ENCODE measurements at places on chromosomes 2 and 18.

- DNase-seq = no peak
Observed at GRCh38 chr2:78023356-78023755, 501.2 kb upstream of the LRRTM4 start.

- DNase-seq = peak; percentile 33
Observed at GRCh38 chr2:168997794-168998193, 33.3 kb downstream of the ABCB11 start.

GRCh38 chr2:8139668-8140200 is 542.1 kb upstream of the ID2 start:
- DNase-seq = no peak

- no peak for DNase-seq
Observed at GRCh38 chr2:172456002-172456401, 28.6 kb downstream of the ITGA6 start.

GRCh38 chr2:45814488-45814887 is 163.0 kb downstream of the PRKCE start:
- DNase-seq = peak; percentile 80

GRCh38 chr2:193011870-193012269 is 817.1 kb upstream of the TMEFF2 start:
- DNase-seq = no peak

DNA sequence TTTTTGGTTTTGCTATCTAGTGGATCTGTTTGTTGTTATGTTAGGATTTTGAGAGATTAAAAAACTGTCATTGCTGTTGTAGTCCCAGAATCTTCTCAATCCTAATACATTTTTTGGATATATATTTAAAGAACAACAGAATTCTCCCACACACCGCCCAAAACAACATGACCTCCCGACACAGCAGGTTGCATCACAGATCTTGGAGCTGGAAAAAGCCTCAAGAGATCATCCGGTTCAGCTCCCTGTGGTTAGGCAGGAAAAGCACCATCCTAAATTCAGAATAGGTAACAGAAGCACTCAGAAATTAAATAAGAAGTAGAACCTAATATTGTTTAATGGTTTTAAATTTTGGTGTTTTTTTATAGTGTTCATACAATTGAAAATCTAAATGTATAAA is 251.4 kb upstream of the STON1 start:
- peak; percentile 26 for DNase-seq

DNA sequence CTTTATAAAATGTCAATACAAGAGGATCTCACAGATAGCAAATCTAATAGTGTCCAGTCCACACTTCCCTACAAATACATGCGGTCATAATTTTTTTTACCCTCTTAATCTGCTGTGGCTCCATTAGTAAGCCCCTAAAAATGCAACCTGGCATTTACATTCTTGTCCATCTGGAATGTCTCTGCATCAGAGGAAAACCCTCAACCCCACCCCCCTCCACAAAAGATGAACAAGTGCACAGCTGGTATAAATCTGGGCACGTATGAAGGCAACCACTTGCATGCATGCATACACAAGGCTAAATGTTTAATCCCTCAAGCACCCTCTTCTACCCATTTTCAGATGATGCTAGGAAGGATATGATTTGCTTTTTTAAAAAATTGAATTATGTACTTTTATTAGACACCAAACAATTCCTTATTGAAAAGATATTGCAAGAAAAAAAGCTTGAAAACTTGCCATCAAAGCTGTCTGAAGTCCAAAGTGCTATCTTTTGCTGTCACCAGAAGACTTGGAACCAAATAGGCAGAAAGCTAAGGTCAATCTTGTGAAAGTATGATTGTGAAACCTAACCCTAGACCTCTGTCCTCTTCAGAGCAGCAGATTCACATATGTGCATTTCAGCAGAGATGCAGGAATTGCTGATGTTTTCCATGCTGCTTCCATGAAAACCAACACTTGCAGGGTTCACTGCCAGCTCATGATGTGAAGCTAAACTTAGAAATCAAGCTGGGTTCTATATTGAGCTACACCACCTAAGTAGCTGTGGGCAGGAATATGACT is 39.0 kb downstream of the IRS1 start:
- DNase-seq = peak; percentile 83

DNA sequence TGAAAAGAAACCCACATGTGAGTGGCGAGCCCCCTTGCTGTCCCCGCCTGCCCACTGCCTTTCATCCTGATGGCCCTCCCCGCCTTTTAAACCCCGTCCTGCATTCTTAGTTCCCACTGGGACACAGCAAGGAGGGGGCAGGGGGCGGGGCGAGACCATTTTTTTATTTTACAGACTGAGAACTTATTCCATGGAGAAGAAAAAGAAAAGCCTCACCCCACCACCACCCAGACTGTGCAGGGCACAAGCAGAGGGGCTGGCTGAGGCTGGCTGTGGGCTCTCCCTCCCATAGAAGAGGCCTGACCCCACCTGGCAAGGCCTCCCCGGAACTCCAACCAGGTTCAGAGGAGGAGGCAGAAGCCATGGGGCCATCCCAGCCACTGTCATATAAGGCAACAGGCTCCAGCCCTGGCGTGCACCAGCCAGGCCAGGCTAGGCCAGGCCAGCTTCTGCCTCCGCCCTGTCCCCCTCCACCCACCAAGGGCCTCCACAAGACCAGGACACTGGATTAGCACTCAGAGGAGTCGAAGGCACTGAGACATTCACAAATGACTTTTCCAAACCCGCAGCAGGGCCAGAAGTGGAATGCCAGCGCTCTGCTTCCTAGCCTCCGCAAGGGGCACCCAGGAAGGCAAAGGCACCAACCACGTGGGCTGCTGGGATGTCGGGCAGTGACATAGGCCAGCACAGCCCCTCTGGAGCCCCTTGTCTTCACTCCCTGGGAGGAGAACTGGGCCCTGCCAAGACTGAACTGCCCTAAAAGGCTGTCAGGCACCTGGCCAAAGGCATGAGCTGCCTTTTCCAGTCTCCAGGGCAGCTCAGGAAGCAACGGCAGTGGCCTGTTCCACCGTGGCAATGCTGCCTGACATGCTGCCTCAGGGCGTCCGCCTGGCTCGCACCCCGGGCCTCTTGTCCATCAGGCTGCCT is 37.5 kb upstream of the SEMA4C start:
- DNase-seq = peak; percentile 28

DNA sequence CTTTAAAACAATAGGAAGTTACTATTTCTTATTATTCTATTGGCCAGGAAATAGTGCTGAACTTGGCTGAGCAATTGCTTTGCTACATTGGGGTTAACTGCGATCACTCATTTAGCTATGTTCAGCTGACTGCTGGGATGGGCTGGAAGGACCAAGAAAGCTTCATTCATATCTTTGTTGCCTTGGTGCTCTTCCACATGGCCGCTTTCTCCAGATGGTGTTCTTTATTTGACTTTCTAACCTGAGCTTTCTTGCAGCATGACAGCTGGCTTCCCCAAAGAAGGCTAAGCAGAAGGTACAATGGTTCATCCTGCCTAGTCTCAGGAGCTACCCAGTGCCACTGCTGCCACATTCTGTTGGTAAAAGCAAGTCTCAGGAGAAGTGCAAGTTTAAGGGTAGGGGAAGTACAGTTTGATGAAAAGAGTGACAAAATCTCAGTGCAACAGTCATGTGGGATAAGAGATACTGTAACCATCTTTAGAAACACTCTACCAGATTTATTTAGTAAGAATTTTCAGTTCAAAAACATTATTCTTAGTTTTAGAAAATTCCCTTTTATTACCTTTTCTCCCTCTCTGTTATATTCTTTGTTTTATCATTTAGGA is 180.6 kb upstream of the RBMS1 start:
- no peak for DNase-seq

- no peak for DNase-seq
Observed at GRCh38 chr18:24795129-24795528, 334.7 kb downstream of the HRH4 start.

DNA sequence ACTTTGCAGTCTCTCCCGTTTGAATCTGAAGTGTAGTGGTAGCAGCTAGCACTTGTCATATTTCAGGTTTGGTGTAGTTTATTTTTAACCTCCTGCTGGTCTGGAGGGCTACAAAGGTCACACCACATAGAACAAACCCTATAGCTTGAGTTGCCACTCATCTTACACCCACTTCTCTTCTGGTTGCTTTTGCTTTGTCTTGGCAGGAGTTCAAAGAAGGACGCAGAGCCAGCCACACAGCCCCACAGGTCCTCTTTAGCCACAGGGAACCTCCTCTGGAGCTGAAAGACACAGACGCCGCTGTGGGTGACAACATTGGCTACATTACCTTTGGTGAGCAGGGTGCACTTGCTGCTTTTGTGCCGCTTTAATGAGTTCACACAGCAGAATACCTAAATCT is 15.6 kb upstream of the GPBAR1 start:
- DNase-seq = no peak

GRCh38 chr2:222604749-222605515 is 51.0 kb downstream of the FARSB start:
- no peak for DNase-seq

GRCh38 chr2:118294063-118294462 is 205.8 kb downstream of the INSIG2 start:
- DNase-seq = no peak

GRCh38 chr2:20381457-20381856 is 30.8 kb upstream of the PUM2 start:
- DNase-seq = peak; percentile 68

GRCh38 chr2:174607989-174608865 is 10.6 kb upstream of the WIPF1 start:
- DNase-seq = no peak

DNA sequence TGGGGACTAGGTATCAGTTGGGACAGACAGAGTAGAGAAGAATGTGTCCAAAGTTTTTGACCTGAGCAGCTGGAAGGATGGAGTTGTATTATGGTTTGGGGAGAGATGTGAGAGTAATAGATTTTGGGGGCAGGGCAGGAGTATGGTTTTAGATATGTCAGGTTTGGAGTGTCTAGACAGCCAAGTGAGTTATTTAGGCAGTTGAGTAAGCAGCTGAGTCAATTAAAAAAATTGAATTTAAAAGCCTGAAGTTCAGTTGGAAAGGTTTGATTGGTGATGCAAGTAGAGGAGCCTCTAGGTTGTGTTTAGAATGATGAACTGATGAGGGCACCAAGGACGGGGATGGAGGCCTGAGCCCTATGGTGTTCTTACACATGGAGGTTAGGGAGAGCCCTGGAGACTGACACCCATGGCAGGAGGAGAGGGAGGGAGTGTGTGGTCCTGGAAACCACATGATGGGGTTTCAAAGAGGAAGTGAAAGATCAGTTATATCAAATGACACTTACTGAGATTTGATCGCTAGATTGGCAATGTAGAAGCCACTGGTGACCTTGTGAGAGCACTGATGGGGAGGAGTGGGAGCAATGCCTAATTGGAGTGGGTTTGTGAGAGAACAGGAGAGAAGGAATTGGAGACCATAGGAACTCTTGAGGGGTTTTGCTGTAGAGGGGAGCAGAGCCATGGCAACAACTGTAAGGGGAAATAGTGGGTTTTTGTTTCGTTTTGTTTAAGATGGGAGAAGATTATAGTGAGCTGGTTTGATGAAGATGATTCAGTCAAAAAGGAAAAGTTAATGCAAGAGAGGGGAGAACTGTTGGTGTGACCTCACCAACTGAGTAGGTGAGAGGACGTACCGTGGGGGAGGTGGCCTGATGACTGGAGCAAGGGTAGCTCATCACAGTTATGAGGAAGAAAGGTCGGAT is 10.3 kb downstream of the ITGA6 start:
- DNase-seq = peak; percentile 35

DNA sequence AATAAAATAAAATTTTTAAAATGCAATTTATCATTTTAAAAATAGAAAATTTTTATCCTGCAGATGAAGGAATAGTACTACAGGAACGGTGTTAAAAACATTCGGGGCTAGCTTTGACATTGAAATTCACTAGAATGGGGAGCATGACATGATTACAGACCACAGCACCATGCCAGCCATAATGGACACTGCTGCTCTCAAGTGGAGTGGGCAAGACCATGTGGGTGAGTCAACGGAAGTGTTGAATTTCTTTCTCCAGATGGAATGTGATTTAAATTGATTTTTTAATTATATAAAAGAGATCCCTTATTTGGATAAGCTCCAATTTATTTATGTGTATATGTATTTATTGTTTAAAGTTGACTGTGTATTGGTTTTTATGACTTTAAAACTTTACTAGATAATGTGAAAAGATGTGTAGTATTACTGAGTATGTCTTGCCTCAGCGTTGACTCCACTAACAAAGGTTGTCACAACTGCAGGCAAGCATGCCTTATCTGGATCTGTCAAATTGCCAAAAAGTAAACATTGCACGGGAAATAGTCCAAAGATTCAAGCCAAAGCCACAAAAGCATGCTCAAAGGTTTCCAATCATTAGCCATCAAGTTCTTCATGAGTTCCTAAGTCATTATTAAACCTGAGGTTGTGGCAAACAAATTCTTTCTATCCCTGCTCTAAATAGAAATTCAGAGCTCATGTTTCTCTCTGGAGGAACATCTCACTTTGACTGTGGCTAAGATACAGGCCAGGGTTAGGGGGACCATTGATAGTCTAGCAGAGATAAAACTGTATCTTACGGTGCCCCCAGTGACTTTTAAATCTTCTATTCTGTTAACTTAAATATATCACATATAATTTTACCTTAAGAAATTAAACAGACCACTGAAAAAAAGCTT is 536.9 kb downstream of the TMX3 start:
- peak; percentile 95 for DNase-seq

DNA sequence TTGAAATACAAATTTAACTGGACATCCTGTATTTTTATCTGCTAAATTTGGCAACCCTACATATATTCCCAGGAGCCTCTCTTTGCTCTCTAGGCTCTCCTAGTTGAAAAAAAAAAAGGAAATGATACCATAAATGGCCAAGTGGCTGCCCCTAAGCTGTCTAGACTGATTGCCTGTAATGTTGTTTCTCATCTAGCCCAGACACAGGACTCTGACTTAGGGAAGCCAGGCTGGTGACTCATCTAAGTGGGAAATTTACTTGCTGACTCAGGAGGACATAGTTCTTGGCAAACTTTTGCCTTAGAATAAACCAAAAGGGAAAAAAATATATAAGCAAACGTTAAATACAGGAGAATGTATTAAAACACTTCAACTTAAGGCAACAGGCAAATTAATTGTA is 14.6 kb upstream of the ITGAV start:
- peak; percentile 99 for DNase-seq

- no peak for DNase-seq
Observed at GRCh38 chr18:35442701-35443100, 55.1 kb downstream of the INO80C start.

DNA sequence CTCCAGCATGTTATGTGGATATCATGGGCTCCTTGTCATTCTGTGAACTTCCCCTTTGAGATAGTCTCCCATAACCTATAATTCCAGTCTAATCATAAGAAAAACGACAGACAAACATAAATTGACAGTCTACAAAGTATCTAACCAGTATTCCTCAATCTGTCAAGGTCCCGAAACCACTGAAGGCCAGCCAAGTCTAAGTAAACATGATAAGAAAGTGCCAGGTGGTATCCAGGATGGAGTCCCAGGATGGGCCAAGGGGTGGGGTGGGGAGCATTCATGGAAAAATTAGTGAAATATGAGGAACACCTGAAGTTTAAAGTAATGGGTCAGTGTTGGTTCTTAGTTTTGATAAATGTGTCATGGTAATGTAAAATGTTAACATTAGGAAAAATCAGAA is 355.5 kb downstream of the DPP10 start:
- DNase-seq = no peak

- peak; percentile 41 for DNase-seq
Observed at GRCh38 chr18:79108549-79109215, 39.5 kb downstream of the ATP9B start.

- DNase-seq = no peak
Observed at GRCh38 chr2:69116438-69116837, 103.5 kb downstream of the ANTXR1 start.

Measured in fibroblast of mammary gland (primary cell).